Activated T-cell treated with anti-CD3 and anti-CD28 coated beads, Interleukin-2, amount 50 U/mL, for 24 hours (primary cell): ENCODE measurements at places on chromosomes 3 and 15.

- no peak for DNase-seq
Measured at GRCh38 chr15:99704444-99704838, 28.8 kb downstream of the LYSMD4 start.

GRCh38 chr3:78050276-78051065 is 1010.6 kb downstream of the ROBO2 start:
- DNase-seq, result no peak

GRCh38 chr3:14441240-14441919 is 39.0 kb downstream of the SLC6A6 start:
- no peak for DNase-seq

DNA sequence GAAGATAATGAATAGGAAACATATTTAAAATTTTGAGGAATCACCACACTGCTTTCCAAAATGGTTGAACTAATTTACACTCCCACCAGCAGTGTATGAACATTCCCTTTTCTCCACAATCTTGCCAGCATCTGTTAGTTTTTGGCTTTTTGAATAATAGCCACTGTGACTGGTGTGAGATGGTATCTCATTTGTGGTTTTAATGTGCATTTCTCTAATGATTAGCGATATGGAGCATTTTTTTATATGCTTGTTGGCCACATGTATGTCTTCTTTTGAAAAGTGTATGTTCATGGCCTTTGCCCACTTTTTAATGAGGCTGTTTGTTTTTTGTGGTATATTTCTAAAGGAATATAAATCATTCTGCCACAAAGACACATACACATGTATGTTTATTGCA is 166.3 kb downstream of the NECTIN3 start:
- DNase-seq, result no peak

GRCh38 chr3:113531826-113532697 is at the start of gene SIDT1:
Gene SIDT1, plus strand, starts transcription at chr3:113532555. Its CDS starts 467 bp downstream, at chr3:113533022.
- DNase-seq, result peak; percentile 73

DNA sequence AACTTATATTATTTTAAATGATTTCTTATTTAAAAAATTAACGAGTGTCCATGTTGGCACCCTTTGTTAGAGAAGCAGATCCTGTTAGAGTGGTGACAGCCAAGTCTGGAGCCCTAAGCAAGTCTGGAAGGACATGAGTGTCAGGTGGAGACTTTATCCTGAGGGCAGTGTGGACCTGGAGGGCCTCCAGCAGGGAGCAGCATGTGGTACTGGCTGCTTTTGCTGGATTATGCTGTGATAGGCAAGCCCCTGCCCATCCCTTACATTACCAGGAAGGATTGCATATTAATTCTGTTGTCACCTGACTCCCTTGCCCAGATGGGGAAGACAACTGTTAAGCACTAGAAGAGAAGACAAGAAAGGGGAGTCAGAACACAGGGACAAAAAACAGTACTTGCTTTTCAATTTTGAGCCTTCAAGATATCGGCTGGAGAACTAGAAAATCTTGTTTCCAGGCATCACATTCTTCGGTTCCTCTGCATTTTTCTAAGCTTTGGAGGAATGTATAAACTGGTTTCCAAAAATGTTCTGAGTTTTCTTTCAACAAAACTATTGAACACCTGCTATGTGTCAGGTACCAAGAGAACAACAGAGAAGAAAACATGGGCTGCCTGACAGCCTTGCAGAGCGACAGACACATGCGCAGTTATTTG is 22.7 kb downstream of the ZNF860 start:
- no peak for DNase-seq

GRCh38 chr3:168088106-168088720 is 7.5 kb downstream of the GOLIM4 start:
- no peak for DNase-seq

DNA sequence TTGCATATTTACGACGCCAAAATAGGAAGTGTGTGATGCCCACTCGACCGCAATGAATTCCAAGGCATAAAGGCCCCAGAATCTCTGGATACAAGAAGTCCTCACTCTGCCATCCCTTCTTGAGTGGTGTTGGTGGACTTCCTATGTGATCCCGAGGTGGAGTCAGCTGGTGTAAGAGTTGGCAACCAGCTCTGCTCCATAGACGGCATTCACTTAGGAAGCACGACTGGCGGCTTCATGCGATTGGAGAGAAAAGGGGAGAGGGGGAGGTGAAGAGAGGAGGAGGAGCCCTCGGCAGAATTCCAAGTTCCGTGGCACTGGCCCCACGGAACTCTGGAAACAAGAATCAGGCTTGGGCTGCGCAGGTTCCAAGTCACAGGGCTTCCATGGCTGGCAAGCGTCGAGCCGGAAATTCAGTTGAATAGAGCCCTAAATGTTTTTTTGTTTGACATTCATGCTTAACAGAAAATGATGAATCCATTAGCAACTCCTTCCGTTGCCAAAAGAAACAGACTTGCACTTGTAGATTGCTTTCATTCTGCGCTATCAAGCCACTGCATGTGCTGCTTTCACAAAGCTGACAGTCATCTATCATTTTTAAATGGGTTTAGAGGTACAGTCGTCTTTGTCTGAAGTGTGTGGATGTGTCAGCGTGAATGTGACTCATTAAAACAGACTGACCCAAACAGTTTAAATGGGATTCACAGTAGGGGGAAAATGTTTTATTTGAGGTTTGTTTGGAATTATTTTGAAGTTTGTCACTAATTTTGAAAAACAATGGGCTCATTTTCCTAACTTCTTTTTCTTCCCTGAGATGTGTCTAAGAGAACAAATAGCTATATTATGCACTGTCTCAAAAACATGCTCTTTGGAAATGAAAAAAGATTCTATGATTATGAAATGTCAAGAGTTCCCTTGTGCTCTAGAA is 428.3 kb upstream of the ATP11B start:
- no peak for DNase-seq

DNA sequence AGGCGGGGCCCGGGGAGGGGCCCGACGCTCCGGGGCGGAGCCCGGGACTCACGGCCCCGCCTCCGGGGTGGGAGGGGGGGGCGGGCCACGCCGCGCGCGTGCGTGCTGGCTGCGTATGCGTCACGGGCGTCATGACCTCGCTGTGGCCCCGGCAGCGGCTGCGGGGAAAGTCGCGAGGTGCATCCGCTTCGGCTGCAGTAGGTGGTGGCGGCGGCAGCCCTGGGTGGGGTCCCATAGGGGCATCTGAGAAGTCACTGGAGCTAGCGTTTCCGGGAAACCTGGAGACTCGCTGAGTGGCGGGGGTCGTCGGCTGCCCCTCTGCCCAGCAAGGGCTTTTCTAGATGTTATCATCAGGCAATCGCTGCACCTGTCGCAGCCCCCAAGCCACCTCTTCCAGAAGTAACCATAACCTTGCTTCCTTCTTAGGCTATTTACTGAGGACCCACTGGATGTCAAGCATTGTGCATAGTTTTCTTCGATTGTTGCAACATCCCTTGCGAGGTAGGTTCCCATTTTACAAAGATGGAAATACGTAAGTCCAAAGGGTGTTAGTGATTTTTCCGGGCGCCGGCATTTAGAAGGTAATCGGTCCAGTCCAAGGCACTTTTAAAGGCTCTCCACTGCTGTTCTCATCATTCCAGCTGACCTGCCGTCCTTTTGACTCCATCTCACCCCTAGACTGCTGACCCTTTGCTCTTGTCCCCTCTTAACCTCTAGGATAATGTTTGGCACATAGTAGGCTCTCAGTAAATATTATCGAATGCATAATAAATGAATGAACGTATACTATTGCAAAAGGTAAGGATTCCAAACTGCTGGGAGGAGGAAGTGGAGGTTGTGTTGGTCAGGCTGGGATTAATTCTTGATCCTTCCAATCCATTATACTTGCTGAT is at the start of gene GDPGP1:
GDPGP1 (plus strand) TSS at position 114 of the 893 bp plus-strand sequence. CDS start 6,700 bp downstream, outside the sequence.
- no peak for DNase-seq

- no peak for DNase-seq
Measured at GRCh38 chr15:41161336-41161735, 45.3 kb upstream of the INO80 start.

DNA sequence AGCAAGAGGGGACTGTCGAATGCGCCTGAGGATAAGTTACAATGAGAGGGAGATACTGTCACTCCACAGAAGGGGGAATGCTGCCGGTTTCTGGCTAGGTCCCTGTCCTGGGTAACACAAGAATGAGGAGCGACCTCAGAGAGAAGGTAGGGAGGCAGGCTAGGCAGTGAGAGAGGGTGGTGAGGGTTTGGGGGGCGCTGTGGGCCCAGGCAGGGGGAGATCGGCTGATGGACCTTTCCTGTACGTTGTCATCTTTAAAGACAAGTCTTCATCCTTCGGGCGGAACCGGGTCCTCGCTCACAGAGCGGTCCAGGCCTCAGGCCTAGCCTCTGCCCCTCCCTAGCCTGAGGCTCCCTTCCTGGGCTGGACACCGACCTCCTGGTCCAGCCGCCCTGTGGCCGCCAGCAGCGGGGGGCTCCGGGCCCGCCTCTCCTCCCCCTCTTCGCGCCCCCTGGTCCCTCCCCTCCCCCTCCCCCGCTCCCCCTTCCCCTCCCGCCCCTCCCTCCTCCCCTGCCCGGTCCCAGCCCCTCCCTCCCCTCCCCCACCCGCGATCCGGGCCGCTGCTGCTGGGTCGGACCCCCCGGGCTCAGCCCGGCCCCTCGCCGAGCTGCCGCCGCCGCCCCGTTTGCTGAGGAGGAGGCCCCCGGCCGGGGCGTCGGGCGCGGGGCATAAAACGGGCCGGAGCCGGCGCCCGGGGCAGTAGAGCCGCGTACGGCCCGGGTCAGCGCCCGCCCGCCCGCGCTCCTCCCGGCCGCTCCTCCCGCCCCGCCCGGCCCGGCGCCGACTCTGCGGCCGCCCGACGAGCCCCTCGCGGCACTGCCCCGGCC is at the start of gene CHRD:
CHRD (plus strand) TSS at position 697 of the 827 bp plus-strand sequence. CDS start 265 bp downstream, outside the sequence.
- no peak for DNase-seq

DNA sequence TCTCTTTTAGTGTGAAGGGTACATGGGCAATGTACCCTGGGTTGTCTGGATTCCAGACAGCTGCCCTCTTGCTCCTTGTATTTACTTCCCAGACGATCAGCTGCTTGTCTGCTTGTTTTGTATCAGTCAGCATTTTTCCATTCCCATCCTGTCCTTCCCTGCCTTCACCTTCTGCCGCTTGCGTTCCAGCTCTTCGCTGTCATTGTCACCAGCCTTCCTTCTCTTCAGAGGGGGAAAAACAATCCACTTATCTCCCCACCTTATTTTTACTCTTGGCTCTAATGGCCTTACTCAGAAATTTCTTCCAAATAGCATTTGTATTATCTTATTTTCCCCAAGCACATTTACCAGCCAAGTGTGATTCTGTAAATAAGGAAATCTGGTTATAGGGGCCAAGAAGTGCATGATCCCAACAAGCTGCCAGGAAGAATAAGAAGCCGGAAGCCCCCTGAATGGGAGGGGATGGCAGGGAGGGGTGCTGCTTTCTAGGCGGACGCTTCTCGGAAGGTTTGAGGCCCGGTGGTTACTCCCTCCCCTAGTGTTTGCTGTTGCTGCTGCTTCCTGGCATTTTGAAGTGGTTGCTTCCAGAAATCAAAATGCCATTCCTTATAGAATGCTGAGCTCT is 497.6 kb downstream of the NTRK3 start:
- no peak for DNase-seq

- no peak for DNase-seq
Measured at GRCh38 chr3:192331749-192332385, 395.5 kb downstream of the FGF12 start.

- DNase-seq, result no peak
Measured at GRCh38 chr15:70646169-70646568, 117.2 kb downstream of the UACA start.

GRCh38 chr3:76756577-76756976 is 283.3 kb upstream of the ROBO2 start:
- no peak for DNase-seq

GRCh38 chr3:39752019-39752637 is 57.3 kb upstream of the MYRIP start:
- no peak for DNase-seq

DNA sequence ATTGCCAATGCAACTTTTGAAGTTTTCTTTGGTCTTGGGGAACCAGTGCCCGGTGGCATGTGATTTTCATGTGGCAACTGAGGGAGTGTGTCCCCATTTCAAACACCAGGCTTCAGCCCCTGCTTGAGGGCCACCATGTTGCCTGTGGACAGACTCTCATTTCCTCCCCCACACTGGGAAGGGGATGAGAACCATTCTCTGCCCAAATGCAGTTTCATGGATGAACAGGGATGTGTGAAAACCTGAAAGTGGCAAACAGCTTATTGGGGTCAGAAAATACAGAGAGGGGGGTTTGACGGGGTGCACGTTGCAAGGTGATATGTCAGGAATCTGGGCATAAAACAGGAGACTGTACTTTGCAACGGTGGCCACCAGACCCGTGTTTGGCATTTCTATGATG is 6.3 kb downstream of the FAM107A start:
- DNase-seq, result no peak

- DNase-seq, result no peak
Measured at GRCh38 chr15:97071668-97072067, 741.2 kb downstream of the NR2F2 start.

GRCh38 chr3:155690921-155691320 is 54.0 kb downstream of the PLCH1 start:
- no peak for DNase-seq

DNA sequence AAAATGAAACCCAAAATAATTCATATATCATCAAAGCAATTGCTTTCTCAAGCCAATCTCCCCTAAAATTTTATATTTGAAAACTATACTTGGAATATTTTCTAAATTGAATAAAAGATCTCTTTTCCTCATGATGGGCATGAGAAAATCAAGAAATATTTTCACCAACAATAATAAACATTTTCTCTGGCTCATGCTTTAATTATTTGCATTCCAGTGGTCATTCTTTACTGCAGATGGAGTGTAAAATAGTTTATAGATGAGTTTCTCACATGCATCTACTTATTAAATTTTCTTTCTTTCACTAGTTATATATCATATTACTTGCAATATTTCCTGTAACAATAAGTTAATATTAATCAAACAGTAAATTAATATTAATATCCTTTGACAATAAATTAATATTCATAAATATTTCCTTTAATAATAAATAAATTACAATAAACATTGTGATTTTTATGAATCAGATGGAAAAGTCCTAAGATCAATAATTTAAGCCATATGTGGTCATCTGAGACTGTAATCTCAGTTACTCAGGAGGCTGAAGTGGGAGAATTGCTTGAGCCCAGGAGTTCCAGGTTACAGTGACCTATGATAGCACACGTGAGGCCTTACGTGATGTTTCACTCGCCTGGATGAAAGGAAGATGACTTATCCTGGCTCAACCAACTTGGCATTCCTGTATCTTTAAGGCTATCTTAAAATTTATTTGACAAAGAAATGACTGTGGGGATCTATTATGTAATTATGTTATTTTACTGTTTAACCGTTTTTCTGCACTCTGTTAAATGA is 958.8 kb downstream of the ZPLD1 start:
- no peak for DNase-seq

DNA sequence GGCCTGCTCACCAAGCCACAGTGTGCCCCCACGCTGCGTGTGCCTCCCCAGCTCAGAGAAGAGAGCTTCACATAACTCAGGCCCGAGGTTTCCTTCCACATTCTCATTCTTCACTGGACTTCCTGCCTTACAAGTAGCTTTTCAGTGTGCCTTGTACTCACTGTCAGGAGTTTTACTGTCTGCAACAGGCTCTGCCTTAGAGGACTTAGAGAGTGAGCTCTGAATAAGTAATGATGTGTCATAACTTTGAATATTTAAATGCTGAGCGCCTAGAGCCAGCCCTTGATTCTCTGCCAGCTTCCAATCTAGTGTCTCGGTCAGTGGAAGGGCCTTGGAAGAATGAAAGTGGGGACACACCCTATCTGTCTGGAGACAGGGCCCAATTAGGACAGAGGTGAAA is 41.8 kb downstream of the ITGB5 start:
- no peak for DNase-seq
